CD4-positive, alpha-beta T cell treated with Interleukin-2 at 100 ng/mL for 4 hours (primary cell): ENCODE measurements at places on chromosomes 13 and 19.

DNA sequence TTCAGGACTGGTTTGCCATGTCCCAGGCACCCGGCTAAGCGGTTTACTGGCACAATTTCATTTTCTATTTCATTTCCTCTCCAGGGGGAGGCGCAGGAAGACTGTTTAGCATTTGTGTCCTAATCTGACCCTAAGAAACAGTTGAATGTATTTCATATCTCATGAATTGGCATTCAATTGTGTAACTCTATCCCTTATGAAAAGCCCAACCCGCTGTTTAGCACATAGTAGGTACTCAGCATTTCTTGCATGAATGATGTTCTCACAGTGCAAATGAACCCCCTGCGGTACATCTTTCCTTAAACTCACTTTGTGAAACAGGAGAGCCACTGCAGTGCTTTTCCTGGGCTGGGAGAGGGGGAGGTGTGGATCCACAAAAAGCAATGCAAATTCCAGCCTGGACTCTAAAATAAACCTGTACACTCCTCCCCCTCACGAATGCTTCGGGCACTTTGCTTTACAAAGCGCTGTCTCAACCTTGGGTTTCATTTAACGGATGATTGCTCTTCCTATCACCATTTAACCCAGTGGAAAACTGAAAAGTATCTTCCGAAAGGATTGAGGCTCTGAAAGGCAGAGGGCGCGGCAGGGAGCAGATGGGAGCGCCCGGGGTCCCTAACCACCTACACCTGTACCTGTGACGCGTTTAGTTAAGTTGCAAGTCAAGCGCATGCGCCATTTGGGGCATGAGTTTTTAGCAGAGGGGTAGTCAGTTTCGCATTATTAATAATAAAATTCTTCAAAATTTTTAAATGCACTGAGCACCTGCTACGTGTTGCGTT, 1.2 kb upstream of the EEF2 start:
- peak; percentile 79 for DNase-seq

- DNase-seq, result no peak
These were observed 171.8 kb downstream of the GPC6 start for GRCh38 chr13:93398167-93399035.

DNA sequence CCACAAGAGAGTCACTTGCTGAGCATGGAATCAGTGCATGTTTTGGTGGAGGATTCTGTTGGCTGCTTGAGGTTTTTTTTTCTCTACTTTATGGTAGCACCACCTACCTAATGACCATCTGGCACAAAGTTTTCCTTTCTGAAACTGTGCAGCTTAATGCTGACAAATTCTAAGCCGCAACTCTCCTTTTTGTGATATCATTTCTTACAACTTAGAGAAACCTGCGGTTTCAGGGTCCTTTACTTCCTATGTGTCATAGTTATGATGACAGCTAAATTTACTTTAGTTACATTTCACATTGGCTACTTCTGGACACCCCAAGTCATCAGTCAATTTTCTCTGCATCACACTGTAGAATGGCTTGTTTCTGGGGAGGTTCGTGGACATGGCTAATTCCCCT, 115.4 kb upstream of the TMTC4 start:
- DNase-seq, result no peak

DNA sequence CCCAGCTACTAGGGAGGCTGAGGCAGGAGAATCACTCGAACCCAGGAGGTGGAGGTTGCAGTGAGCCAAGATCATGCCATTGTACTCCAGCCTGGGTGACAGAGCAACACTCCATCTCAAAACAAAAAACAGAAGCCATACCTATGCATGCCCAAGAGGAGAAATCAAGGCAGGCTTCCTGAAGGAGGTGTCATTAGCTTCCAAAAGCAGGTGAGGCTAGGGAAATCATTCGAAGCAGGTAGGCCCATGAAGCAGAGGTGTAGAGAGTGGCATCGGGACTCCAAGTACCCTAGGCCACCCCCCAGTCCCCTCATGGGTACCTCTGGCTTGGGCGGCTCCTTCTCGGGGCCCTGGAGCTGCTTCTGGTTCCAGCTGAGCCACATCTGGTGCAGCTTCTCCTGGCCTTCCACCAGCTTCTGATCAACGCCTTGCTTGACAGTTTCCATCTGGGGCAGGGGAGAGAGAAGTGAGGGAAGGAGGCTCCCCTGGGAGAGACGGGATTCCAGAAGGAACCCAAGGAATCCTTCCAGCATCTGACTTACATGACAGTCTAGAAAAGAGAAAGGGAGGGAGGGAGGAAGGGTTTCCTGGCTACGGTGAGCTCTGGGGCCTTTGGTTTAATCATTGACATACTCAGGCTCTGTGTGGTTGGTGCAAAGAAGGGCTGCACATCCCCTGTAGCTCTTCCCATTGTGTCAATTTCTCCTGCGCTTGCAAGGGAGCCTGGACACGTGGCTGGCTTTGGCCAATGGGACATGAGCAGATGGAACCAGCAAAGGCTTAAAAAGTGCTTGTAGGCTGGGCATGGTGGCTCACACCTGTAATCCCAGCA, 13.1 kb upstream of the TICAM1 start:
- DNase-seq, result no peak

DNA sequence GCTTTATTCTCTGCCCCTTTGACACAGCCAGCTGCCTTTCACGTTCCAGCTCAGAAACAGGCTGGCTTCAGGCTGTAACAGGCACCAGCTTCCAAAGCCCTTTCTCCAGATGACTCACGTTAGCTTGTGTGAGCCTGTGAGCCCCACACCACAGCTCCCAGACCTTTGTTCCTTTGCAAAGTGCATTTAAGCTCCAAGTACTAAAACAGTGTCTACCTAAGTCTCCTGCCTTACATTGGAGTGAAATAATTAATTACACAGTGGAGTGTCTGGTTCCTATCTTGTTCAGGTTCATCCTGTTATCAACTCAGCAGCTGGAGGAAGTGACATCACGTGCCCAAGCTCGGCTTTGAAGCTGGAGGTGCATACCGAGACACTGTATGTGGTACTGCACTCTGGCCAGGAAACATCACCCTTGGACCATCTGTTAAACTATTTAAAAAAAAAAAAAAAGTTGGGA, 475.8 kb downstream of the FOXO1 start:
- DNase-seq, result peak; percentile 69

DNA sequence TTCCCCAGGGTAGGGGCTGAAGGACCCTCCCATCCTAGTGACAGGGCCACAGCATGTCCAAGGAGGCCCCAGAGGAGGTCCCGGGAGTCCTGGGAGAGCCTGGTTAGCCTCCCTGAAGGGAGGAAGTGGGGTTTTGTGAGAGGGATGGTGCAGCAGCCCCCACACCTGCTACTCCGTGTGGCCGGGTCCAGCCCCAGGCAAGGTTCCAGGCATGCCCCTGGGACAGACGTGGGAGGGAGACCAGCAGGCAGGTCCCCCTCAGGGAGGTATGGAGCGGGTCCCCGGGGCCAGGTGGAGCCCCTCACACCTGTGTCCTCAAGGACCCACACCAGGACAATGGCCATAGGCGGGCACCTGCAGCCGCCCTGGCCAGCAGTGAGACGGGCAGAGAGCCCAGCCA, 1.9 kb upstream of the F7 start:
- no peak for DNase-seq

- DNase-seq, result no peak
These were observed 263.0 kb downstream of the B3GLCT start for GRCh38 chr13:31462766-31463165.

- peak; percentile 60 for DNase-seq
These were observed 21.3 kb downstream of the HCN2 start for GRCh38 chr19:610801-611480.

GRCh38 chr13:59743195-59743594, 420.5 kb downstream of the DIAPH3 start:
- no peak for DNase-seq

- no peak for DNase-seq
These were observed 17.9 kb upstream of the GAS6 start for GRCh38 chr13:113881614-113882266.

- peak; percentile 54 for DNase-seq
These were observed 3.7 kb downstream of the FUZ start for GRCh38 chr19:49809160-49809940.

DNA sequence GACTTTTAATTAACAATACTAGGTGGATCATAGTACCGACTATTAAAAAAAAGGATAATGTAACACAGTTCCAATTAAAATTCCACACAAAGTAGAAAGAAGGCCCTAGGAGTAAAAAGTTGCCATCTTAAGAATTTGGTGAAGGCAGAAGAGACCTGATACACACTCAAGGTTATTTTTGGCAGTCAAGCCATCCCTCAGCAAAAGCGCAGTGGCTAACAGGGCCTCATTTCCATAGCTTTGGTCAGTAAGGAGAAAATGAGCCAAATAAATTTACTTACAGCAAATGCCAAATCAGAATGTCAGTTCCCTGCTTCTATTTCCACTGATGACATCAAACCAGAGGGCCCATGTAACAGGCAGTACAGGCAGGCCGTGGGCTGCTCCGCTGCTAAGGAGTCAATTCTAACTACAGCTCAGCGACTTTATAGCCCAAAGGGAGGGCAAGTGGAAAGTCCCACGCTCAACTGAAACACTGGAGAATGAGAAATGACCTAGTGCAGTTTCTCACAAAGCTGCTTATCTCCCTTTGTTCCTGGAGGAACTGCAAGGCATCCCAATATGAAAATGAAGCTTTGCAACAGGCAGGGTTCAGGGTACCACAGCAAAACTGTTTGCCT, 6.3 kb downstream of the ARGLU1 start:
- peak; percentile 32 for DNase-seq

DNA sequence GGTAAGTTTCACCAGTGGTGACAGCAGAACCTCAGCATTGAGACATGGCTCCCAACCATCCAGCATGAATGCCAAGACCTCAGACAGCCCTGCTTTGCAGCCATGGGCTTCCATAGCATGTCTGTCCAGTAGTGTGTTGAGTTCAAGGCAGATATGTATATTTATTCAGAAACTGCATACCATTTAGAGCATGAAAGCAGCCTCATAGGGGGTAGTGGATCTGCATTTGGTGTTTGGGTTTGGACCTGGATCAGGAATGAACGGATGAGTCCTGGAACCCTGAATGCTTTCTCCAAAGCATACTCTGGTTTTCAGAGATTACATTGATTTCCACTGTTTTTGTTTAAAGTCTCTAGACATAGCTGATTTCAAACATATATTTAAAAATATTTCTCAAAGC, 114.3 kb downstream of the ESD start:
- DNase-seq, result no peak

DNA sequence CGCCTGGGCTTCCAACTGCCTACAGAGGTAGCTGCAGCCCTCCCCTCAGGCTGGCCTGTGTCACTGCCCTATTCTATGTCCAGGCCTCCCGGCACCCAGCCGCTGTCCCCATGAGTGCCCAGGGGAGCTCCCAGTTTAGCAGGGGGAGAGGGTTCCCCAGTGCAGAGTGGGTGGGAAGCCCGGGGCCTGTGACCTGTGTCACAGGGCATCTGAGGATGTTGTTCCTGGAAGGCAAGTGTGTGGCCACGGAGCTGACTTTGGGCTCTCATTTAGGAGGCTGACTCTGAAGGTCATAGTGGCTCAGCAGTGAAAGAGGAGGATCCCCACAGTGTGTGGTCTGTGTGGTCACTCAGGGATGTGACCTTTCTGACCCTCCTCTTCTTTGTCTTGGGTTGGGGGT, 25.1 kb downstream of the PPP1R37 start:
- no peak for DNase-seq

GRCh38 chr19:29517412-29517811, 8.4 kb upstream of the VSTM2B start:
- DNase-seq, result no peak

DNA sequence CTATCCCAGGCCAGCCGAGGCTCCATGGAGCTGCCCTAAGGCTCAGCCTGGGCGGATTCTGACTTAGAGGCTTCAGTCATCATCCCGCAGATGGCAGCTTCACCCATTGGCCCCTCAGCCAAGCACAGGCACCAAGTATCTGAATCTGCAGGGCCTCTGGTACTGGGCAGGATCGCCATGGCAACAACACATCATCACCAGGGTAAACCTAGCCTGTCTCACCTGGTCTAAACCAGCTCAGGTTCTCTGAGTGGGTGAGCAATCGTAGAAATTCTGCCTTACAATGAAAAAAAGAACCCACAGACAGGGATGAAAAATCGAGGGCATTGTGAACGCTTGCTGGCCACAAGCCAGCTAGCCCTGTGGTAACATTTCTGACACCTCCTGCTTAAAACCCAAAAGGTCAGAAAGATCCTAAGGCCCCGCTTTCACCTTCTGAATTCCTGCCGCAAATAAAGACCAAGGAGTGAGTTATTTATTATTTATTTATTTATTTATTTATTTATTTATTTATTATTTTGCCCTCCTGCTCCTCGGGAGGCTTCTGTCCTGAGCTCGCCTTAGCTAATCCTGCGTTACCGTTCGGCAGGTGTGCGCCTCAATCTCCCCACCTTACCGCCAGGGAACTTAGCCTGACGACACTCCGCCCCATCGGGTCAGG, 12.0 kb upstream of the CEACAM21 start:
- peak; percentile 85 for DNase-seq
